ENCODE measurements at places on chromosomes 5 and 9. TPM values are rescaled to one million over a fixed set of nuclear protein-coding genes. Genes with fewer than 3 reads are reported as not detected.

Gene C5orf52
- total RNA-seq, result not detected

Gene CMYA5
- 12.6 TPM for total RNA-seq

DNA sequence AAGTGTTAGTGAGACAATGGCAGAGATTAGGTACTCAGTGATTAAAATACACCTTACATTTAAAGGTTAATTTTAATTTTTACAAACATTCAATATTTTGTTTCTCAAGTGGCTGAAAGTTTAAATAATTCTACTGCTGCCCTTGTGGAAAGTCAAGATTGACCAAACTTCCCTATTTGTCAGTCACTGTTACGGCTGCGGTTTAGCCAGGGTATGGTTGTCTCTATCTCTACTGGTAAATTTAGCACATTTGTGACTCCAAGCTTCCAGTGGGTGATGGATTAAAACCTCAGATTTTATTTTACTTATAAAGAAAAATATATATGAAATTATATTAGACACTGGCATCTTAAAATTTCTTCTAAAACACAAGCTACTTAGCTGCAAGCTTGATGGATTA, 368.4 kb downstream of the CDH18 start:
- H3K36me3 ChIP-seq, result no peaks in the 10 kb centered on the region
- H3K27me3 ChIP-seq, result no peaks in the 10 kb centered on the region

GRCh38 chr5:157359356-157360055, 93.6 kb downstream of the CYFIP2 start:
- no peaks in the 10 kb centered on the region for H3K4me1 ChIP-seq
- H3K36me3 ChIP-seq, result peaks cover 14% of the 10 kb centered on the region
- no peaks in the 10 kb centered on the region for H3K27me3 ChIP-seq
- DNase-seq, result no peak
- H3K4me3 ChIP-seq, result no peak overlapping the region
- H3K27ac ChIP-seq, result no peak overlapping the region

DNA sequence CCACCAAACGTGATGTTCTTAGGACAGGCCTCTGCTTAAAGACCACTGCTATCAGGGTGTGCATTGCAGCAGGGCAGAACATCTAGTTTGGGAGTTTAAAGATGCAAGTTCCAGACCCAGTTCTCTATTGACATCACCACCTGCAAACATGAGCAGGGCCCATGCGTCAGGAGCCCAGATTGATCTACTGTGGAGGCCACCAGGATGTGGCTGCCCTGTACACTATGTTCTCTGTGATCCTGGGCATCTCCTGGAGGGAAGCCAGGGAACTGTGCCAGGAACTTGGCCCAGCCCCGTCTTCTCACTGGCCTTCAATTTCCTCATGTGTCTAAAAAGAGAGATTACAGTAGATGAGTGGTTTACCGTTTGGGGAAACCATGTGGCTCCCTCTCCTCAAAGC, 87.1 kb downstream of the PDE6A start:
- H3K4me3 ChIP-seq, result no peak overlapping the region
- H3K27ac ChIP-seq, result peak overlapping the region; percentile 84
- peak; percentile 79 for DNase-seq
